ENCODE measurements at places on chromosomes 5 and 9.

DNA sequence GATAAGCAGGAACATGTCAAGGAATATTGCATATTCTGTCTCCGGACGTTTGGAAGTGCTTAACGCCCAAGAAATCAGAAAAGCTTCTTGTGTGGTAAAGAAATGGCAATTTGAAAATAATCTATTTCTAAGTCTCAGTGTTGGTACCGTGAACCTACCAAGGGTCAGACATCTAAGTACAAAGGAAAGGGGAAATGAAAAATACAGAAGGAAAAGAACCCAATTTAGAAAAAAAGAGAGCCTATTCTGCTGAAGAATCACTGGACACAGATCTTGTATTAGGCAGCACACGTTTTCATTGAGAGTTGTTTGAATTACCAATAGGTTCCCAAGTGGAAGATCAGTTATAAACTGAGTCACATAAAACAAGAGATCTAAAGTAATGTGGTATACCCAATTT lies 46.9 kb upstream of the CEP78 start:
- DNase-seq, result no peak

- DNase-seq, result peak; percentile 73
Measured at GRCh38 chr5:77066823-77067442, 20.2 kb downstream of the ZBED3 start.

DNA sequence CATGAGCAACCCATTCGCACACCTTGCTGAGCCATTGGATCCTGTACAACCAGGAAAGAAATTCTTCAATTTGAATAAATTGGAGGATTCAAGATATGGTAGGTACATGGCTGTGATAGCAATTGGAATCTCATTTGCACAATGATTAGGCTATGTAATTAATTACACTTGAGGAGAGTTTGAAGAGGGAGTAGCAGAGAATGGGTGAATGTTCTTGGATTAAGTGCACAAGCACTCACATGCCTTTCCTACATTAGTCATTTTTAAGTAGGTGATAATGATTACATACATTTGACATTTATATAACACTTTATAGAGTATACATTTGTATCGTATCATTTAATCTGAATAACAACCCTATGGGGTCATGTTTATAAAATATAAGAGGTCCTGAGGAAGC lies 21.1 kb downstream of the ACO1 start:
- DNase-seq, result no peak

DNA sequence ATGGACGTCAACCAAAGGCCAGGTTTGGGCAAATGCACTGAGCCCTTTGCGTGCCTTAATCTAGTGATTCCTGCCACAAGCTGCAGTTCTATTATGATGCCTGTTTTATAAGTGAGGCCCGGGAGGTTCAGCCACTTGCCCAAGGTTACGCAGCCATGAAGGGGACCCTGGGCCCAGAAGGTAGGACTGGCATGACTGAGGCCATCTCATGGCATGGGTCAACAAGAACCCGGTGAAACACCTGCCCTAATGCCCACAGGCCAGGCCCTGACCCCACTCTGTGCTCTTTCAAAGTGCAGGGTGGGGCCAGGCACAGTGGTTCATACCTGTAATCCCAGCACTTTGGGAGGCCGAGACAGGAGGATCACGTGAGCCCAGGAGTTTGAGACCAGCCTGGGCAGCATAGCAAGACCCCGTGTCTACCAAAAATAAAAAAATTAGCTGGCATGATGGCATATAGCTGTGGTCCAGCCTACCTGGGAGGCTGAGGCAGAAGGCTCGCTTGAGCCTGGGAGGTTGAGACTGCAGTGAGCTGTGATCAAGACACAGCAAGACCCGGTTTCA lies 8.6 kb downstream of the NINJ1 start:
- DNase-seq, result no peak

DNA sequence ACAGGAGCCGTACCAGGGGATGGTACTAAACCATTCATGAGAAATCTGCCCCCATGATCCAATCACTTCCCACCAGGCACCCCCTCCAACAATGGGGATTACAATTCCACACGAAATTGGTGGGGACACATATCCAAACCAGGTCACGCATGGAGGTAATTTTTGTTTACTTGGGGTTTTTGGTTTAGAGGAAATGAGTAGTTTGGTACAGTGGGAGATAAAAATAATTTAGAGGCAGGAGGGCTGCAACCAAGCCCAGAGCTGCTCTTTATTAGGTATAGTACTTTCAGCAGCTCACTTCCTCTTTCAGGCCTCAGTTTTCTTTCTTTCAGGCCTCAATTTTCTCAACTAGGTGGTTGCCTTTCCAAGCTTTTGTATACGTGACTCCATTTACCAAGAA lies 23.2 kb downstream of the PRUNE2 start:
- DNase-seq, result no peak

GRCh38 chr5:14036514-14036913 lies 92.0 kb upstream of the DNAH5 start:
- peak; percentile 74 for DNase-seq

GRCh38 chr5:179060116-179061008 lies at the start of gene ZNF354C:
Gene ZNF354C, plus strand, starts transcription at chr5:179060373. Its CDS starts 1,696 bp downstream, at chr5:179062069.
- peak; percentile 93 for DNase-seq

GRCh38 chr5:14351086-14351661 lies 208.0 kb downstream of the TRIO start:
- DNase-seq, result no peak

DNA sequence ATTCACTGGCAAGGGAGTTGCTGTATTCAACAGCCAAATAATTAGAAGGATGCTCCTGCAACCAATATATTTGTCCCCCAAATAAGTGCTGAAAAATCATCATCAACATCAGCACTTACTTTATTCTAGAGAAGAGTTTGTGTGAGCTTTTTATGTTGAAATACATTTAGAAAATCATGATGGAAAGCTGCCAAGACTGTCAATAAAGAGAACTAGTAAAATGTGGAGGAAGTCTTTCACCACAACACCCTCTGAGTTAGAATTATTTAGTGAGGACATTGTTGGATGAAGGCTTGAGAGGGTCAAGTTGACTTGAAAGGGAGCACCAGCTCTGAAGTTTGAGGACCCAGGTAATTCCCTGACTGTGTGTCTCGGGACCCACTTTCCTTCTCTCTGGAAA lies 100.2 kb upstream of the TBCA start:
- DNase-seq, result no peak

DNA sequence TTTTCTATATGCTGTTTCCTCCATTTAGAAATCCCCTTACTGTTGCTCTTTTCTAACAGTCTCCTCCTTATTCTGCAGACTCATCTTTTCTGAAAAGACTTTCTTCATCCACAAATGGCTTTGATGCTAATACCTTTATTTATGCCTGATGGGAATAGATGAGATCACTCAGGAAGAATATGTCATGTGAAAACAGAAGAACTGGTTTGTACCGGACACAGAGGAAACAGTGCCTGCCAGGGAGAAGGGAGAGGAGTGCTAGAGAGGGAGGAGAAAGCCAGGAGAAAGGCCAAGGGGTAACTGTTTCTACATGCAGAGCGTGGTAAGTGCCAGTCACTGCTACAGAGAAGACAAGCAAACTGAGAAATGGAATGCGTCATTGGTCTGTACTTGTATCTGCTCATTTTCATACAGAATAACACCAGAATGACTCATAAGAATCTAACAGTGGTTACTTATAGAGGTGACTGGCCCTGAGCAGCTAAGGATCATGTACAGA lies 45.9 kb upstream of the PJA2 start:
- peak; percentile 86 for DNase-seq

DNA sequence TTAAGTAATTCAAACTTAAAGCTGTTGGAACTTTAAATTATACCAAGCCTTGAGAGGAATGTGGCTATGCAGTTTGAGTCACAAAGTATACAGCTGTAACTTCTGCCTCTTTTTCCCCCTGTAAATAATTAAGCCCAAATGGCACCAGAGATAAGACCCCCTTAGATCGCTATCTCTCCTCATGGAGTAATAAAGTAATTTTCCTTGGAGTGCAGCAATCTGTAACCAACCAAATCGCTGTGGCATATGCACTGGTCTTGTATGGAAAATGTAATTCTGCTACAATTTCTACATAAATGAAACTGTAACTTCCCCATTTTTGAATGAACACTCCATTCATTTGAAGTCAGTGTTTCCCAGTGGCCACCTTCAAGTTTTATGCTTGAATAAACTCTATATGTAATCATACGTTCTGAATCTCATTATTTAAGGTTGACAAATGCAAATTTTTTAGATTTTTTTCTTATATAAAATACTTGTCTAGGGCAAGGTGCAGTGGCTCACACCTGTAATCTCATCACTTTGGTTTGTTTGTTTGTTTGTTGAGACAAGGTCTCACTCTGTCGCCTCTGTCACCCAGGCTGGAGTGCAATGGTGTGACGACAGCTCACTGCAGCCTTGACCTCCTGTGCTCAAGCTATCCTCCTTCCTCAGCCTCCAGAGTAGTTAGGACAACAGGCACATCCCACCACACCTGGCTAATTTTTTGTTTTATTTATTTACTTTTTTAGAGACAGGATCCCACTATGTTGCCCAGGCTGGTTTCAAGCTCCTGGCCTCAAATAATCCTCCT lies 12.3 kb downstream of the SUSD1 start:
- DNase-seq, result no peak

GRCh38 chr5:108264533-108264932 lies 117.4 kb downstream of the FBXL17 start:
- no peak for DNase-seq

GRCh38 chr5:128304088-128304487 lies 220.5 kb downstream of the SLC12A2 start:
- DNase-seq, result peak; percentile 83

DNA sequence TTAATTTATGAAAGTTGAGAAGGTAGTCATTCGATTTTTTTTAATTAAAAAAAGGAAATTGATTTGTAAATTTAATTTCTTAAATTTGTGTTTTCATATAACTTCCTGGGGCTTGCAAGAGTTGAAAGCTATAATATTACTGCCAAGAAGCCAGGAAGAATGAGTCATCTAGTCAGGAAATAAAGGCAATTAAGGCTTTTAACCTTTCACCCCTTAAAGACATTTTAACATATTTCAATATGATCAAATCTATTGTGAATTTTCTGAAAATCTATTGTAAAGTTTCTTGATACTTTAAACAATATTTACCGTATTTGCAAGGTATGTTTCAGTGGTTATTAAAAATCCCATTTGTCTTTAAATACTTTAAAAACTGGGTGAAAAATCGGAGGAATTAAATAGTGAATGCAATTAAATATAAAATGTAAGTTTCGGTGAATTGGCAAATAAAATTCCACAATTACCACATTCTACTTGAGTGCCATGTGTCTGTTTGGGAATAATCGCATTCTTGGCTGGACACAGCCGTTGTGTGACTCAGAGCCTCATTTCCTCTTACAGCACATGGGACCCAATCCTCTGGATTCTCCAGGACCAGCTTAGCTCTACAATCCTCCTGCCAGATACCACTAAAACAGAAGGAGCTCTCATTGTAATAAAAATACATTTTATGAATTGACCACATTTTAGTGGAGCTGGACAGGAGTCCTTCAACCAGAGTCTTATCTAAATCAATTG lies 310.7 kb downstream of the HCN1 start:
- peak; percentile 7 for DNase-seq

DNA sequence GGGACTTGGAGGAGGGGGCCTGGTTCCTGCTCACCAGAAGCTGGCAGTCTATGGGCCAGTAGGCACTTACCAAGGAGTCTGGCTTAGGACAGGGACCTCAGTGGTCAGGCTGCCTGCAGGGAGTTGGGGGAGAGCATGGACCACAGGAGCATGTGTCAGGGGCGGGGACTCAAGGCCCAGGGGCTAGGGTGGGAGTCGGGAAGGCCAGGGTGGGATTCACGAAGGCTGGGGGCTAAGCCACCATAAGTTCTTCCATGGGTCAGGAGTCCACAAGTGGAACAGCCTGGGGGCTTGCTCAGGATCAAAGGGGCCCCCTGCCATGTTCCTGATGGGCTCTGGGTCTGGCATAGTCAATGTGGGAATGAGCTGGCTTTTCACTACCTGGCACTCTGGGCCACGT lies 11.5 kb upstream of the SLC25A48 start:
- DNase-seq, result no peak

DNA sequence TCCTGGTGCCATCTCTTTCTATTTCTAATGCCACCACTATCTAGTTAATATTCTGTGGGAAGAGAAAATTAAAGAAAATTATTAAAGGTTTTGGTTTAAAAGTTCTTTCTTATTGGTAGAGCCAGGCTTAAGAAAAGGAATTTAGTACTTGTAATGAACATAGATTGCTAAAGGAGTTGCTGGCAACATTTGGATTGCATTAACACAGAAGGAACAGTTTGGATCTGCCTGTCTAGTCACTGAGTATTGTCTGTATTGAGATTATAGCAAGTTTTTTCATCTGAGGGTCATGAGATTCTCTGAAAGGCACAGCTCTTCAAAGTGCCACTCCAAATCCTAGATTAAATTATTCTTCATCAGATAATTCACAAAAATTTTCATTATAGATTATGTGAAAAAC lies 32.0 kb downstream of the FSD1L start:
- DNase-seq, result no peak

DNA sequence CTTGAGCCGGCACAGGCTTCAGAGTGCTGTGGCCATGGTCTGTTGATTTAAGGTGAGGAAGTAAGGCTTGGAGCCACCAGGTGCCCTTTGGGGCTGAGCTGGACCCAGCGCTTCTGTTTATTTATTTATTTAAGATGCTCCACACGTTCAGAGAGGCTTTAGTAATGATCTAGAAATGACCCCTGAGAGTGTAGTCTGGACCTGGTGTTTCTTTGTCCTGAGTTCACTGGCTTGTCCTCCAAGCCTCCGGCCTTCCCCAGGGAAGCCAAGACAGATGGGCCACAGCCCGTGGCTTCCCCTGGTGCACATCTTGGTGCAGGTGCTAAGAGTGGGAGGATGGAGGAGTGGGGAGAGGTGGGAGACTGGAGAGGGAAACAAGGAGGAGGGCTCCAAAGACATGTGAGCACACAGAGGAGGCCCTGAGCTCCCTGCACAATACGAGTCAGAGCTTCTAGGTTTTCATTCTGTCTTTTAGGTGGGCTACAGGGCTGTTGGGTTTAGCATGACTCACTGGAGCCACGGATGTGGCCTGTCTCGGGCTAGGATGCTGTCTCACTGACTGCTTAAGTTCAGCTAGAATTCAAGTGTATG lies 56.9 kb downstream of the AHRR start:
- DNase-seq, result peak; percentile 64

GRCh38 chr9:97300586-97300985 lies 6.9 kb upstream of the CCDC180 start:
- DNase-seq, result no peak

DNA sequence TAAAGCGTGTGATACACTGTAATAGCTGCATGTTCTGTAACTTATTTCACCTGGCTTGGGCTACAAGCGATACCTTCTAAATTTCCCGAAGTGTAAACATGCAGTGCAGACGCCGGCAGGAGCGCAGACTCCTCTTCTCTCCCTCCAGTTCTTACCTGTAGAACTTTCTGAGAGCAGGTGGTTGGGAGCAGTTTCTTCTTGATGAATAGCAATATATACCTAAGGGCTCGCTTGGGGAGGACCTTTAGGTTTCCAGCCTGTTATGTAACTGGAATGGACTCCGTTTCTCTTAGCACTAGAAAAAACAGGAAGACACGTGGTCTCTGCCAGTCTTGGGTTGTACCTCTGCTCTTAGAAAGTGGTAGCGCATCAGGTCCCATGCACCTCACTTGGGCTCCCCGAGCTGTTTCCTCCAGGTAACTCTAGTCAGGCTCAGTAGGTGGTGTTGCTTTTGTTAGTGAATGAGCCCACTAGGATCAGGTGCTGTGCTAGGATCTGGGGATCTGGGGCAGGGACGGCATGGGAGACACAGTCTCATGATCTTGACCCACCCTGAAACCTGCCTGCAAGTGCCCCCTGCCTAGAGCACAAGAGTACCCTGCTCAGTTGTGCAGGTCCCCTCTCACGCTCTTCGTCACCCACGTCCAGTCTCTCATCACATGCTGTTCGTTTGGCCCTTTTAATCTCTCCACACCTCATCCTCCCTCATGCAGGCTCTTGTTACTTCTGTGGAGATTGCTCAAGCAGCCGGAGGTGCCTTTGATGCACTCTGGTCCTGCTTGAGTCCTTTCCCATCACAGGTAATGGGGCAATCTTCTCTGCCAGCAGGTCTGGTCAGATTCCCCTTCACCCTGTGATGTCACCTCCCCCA lies 2.8 kb downstream of the TENT4A start:
- no peak for DNase-seq

Data from fibroblast of skin of scalp (primary cell).